ENCODE measurements at places on chromosomes 16 and 17. TPM values are rescaled to one million over a fixed set of nuclear protein-coding genes. Genes with fewer than 3 reads are reported as not detected.

CACNG3 gene
- total RNA-seq: not detected

DNA sequence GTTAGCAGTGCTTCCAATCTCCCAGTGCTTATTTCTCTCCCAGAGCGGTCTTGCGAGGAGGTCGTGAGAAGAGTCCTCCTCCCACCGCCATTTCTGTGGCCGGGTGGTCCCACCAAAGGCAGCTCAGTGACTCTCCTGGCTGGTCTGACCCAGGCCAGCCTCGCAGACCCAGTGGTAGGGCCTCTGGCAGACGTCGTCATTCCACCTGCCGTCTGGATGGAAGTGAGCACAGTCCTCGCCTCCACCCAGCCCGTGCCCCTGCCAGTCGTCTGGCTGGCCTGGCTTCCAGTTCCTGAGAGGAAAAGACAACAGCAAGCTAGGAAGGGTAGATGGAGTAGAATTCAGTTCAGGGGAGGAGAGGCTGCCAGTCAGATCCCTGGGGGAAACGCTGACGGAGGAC is 5.1 kb downstream of the CLEC10A start:
- no peak for DNase-seq

KRT40 gene
- total RNA-seq: not detected

DNA sequence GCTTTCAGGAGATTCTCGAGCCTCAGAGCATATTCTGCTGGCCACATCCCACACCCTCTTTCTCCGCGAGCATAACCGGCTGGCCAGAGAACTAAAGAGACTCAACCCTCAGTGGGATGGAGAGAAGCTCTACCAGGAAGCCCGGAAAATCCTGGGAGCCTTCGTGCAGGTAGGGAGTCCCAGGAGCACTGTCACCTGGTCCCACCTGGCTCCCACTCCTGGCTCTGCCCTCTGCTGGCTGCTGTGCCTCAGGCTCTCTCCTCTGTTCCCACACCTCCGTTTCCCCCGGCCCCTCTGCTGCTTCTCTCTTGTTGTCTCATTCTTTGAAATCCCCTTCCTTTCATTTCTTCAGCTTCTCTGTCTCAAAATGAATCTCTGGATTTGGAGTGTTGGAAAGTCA is 16.4 kb downstream of the LPO start:
- no peak for DNase-seq

RRAD gene
- 9.3 TPM for total RNA-seq

- no peak for DNase-seq
Observed at GRCh38 chr16:78633551-78633950, 534.1 kb downstream of the WWOX start.

GRCh38 chr17:8865811-8866210 is 1.7 kb downstream of the PIK3R6 start:
- DNase-seq: no peak

DNA sequence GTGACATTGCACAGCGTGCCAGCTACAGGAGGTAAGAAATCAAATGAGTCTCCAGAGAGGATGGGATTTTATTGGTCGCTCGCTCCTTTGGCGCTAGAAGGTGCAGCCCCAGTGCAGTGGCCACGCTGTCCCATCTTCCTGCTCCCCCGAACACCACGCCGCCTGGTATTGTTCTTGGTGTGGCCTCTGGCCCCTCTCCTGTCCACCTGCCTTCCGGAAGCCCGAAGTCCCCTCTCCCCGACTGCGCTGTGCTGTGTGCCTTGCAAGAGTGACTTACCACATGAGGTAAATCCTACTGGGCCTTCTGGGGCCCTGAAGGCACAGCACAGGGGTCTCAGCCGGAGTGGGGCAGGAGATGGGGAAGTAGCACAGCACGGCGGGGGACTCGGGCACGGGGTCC is 58.2 kb downstream of the MARCHF10 start:
- DNase-seq: no peak

SECTM1 gene
- 1.1 TPM for total RNA-seq

DOC2B gene
- total RNA-seq: 19.4 TPM

HBZ gene
- total RNA-seq: not detected

DNA sequence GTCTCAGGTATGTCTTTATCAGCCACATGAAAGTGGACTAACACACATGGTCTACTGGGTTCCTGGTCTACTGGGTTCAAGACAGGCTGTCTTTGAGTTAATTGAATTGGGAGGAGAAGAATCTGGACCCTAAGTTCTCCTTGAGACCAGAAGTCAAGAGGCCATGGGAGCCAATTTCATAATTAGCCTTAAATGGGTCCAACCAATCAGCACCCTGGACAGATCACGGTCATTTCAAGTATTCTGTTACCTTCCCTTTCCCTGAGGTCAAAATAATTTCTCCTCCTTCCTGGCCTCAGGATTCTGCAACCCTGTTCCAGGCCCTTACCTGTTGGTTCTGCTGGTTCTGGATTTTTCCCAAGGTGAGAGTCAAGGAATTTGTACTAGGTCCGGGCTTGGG is 23.8 kb downstream of the OSBPL7 start:
- no peak for DNase-seq

DNA sequence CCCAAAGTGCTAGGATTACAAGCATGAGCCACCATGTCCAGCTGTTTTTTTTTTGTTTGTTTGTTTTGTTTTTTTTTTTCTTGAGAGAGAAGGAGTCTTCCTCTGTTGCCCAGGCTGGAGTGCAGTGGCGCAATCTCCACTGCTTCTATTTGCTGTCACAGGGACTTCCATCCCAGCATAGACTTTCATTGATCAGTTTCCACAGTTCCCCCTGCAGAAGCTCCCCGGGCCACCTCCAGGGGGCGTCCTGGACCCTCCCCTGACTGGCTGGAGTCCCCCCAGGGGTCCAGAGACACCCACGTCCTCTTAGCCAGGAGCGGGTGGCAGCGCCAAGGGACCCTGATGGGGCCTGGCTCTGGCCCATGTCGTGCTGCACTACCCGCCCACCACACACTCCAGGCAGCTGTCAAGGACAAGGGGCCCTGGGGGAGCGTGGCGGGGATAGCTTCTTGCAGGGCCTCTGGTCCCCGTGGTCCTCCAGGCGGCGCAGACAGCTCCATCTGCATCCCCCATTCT is 3.1 kb upstream of the NPW start:
- DNase-seq: no peak

TBC1D3C gene
- total RNA-seq: not detected

- DNase-seq: no peak
Observed at GRCh38 chr17:8451933-8452614, 16.4 kb downstream of the NDEL1 start.

GRCh38 chr16:89921702-89922476 is 1.3 kb upstream of the TUBB3 start:
- DNase-seq: peak; percentile 41

- DNase-seq: no peak
Observed at GRCh38 chr16:11047057-11047456, 102.7 kb downstream of the CLEC16A start.

PRR29 gene
- total RNA-seq: 2.0 TPM

All from glomerular endothelial cell (primary cell).